ENCODE measurements at places on chromosomes 16 and 17.

GRCh38 chr16:28923652-28924398 lies 1.2 kb downstream of the RABEP2 start:
- H3K4me3 ChIP-seq = peak overlapping the region; percentile 41
- peaks cover 11% of the 10 kb centered on the region for H3K4me1 ChIP-seq
- DNase-seq = no peak
- no peaks in the 10 kb centered on the region for H3K27me3 ChIP-seq
- no peaks in the 10 kb centered on the region for H3K36me3 ChIP-seq

- DNase-seq = peak; percentile 96
- H3K4me1 ChIP-seq = peaks cover 28% of the 10 kb centered on the region
- H3K4me3 ChIP-seq = peak within 1 kb of the TSS; percentile 82
- H3K36me3 ChIP-seq = no peaks in the 10 kb centered on the region
- no peaks in the 10 kb centered on the region for H3K27me3 ChIP-seq
- peak within 1 kb of the TSS; percentile 91 for H3K27ac ChIP-seq
Observed at GRCh38 chr17:76103274-76104139, at the start of gene EXOC7. Gene EXOC7 (minus strand): TSS chr17:76103787. CDS start chr17:76103692, 95 bp downstream.

- no peaks in the 10 kb centered on the region for H3K36me3 ChIP-seq
- H3K4me1 ChIP-seq = no peaks in the 10 kb centered on the region
- H3K27me3 ChIP-seq = no peaks in the 10 kb centered on the region
- no peak overlapping the region for H3K27ac ChIP-seq
- no peak overlapping the region for H3K4me3 ChIP-seq
Observed at GRCh38 chr16:86868786-86869185, 290.4 kb downstream of the FOXL1 start.

DNA sequence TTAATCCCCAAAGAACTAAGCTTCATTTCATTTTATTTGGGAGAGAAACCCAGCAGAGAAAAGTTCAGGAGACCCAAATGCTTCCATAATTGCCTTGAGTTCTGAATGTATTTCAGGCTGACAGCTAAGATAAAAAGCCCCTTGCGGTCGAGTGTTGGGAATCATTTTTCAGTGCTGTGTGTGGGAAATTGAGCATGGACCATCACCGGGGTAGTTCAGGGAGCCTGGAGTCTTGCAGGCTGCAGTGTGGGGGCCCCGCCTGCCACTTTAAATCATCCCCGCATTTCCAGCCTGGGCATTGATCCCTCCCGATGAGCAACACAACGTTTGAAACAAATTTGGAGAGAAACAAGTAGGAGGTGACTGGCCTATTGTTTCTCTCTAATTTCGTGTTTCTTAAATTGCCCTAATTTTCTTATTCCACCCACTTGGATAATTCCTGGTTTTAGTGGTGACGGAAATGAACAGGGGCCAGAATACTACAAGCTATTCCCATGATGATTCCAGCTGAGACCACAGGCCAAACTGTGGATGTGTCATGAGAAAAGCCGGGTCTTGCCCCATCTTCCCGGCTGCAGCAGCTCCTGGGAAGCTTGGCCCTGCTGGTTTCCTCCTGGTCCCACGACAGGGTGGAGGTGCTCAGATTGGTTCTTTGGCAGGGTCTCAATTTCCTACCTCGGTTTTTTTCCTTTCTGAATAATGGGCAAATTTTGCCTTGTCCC lies 75.1 kb downstream of the FOXL1 start:
- no peaks in the 10 kb centered on the region for H3K27me3 ChIP-seq
- H3K27ac ChIP-seq = no peak overlapping the region
- no peaks in the 10 kb centered on the region for H3K36me3 ChIP-seq
- DNase-seq = no peak
- no peak overlapping the region for H3K4me3 ChIP-seq

DNA sequence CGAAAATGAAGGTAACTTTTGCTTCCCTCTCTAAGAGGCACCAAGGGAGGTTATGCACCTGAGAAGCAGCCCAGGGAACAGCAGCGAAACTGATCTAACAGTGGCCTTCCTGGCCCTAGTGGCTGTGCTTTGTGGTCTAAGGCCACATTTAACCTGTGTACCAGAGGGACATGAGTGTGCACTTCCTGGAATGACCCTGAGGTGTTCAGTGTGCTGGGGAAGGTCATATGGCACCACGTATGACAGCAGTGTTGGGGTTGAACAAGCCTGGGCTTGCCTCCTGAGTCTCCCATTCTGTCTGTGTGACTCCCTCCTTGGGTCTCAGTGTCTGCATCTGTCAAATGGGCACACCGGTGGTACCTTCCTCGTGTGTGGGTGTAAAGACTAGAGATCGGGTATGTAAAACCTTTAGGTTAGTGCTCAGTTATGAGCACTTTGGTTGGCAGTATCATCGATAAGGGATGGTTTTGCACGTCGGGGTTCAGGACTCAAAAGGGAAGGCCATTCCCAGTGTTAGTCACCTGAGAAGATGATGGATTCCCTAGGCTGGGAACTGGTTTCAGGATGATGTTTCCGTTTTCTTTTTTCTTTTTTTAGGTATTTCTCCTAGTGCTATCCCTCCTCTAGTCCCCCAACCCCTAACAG lies 31.9 kb downstream of the PLCG2 start:
- H3K4me3 ChIP-seq = no peak overlapping the region
- H3K27me3 ChIP-seq = no peaks in the 10 kb centered on the region
- no peak for DNase-seq
- no peaks in the 10 kb centered on the region for H3K36me3 ChIP-seq
- no peak overlapping the region for H3K27ac ChIP-seq
- no peaks in the 10 kb centered on the region for H3K4me1 ChIP-seq

GRCh38 chr17:10266296-10266876 lies 68.0 kb upstream of the GAS7 start:
- H3K4me1 ChIP-seq = no peaks in the 10 kb centered on the region
- no peaks in the 10 kb centered on the region for H3K27me3 ChIP-seq
- H3K36me3 ChIP-seq = no peaks in the 10 kb centered on the region
- H3K27ac ChIP-seq = no peak overlapping the region
- DNase-seq = no peak

DNA sequence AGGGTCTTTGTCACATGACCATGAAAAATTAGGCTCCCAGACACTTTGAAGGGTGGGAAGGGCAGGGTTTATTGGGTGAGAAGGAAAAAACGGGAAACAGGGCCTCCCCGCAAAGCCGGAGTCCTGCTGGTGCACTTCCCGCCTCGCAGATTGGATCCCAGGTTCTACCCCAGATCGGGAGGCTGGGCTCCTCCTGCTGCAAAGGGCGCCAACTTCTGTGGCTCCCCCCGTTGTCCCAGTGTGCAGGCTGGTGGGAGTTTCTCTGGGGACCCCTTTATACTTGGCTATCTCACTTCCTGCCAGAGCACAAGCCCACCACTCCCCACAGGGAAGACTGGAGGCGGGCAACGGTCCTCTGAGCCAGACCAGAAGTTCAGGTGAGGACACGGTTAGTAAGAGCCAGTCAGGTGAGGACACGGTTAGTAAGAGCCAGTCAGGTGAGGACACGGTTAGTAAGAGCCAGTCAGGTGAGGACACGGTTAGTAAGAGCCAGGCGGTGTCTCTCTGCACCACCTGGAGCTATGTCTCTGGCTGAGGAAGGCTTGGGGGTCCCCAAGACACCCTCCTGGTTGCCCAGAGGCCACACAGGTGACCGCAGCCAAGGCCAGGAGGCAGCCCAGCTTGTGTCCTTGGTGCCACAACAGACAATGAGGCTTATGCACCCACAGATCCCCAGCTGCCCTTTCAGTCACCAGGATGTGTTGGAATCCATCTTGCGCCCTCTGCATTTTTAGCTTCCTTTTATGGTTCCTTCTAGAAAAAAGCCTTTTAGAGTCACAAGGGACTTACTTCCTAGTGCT lies 48.1 kb upstream of the CHMP6 start:
- no peaks in the 10 kb centered on the region for H3K4me1 ChIP-seq
- H3K27ac ChIP-seq = no peak overlapping the region
- H3K27me3 ChIP-seq = no peaks in the 10 kb centered on the region
- no peaks in the 10 kb centered on the region for H3K36me3 ChIP-seq
- no peak overlapping the region for H3K4me3 ChIP-seq
- no peak for DNase-seq

GRCh38 chr16:49930841-49931240 lies 74.9 kb upstream of the ZNF423 start:
- no peaks in the 10 kb centered on the region for H3K36me3 ChIP-seq
- H3K27ac ChIP-seq = no peak overlapping the region
- H3K4me3 ChIP-seq = no peak overlapping the region
- no peaks in the 10 kb centered on the region for H3K4me1 ChIP-seq
- no peaks in the 10 kb centered on the region for H3K27me3 ChIP-seq

DNA sequence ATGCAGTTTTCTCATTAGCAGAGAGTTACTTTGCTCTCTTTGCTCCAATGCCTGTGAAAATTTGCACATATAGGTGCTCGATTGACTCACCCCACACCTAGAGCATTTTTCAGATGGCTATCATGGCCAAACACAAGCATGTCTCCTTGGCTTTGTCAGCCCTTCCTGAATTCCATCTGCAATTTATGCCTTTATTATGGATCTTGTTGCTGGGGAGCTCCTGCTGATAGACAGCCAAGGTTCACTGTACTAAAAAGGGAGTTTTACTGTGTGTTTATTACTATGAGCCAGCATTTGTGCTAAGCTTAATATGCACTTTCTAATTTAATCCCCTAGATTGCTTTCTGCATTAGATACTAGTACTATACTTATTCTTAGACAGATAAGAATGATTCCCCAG lies 93.3 kb downstream of the TOX3 start:
- H3K4me3 ChIP-seq = no peak overlapping the region
- no peak overlapping the region for H3K27ac ChIP-seq
- peaks cover 15% of the 10 kb centered on the region for H3K4me1 ChIP-seq

DNA sequence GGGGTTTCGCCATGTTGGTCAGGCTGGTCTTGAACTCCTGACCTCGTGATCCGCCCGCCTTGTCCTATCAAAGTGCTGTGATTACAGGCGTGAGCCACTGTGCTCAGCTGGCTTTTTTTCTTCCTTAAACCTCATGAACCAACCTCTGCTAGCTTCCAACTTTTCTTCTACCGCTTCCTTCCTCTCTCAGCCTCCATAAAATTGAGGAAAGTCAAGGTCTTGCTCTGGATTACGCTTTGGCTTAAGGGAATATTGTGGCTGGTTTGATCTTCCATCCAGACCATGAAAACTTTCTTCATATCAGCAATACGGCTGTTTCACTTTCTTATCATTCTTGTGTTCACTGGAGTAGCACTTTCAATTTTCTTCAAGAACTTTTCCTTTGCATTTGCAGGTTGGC lies 57.5 kb upstream of the SDK2 start:
- no peak overlapping the region for H3K4me3 ChIP-seq
- no peaks in the 10 kb centered on the region for H3K4me1 ChIP-seq
- H3K27ac ChIP-seq = no peak overlapping the region
- H3K27me3 ChIP-seq = no peaks in the 10 kb centered on the region
- H3K36me3 ChIP-seq = no peaks in the 10 kb centered on the region
- DNase-seq = no peak

- no peaks in the 10 kb centered on the region for H3K36me3 ChIP-seq
- H3K27me3 ChIP-seq = no peaks in the 10 kb centered on the region
- H3K27ac ChIP-seq = no peak overlapping the region
- H3K4me1 ChIP-seq = peaks cover 6% of the 10 kb centered on the region
- no peak for DNase-seq
Observed at GRCh38 chr17:32103476-32104113, 38.7 kb upstream of the RHOT1 start.

DNA sequence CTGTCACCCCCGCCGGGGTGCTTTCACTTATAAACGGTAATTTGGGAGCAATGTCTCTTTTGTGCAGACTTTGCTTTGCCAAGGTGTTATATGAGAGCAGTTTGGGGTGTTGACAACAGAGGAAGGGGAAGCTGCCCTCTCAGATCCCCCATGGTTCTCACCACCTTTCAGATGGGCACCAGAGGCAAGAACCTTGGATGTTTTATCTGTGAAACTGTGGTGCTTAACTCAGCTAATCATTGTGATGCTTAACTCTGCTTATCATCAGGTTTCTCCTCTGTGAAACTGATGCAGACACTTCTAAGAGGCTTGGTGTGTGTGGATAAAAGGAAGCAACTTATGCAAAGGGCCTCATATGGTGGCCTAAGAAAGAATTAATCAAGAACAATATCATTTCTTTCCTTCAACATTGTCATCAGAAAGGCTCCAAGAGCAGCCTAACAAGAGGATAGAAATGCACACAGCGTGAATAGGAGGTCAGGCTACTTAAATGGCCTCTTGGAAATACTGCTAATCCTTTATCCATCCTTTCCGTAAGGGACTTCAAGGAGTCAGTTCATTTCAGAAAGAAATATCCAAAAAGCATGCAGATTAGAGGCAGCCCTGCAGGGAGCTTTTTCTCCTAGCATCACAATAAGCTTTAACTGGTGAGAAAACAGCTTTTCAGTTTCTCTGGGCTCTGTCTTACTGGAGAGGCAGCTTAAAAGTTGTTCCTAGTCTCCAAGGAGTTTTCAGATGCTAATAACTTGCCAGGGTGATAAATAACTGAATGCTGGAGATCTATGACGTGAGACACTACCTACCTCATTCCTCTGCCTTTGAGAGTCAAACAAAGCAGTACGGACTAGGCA lies 55.1 kb upstream of the CLEC3A start:
- no peak for DNase-seq
- H3K27me3 ChIP-seq = no peaks in the 10 kb centered on the region
- H3K4me1 ChIP-seq = peaks cover 4% of the 10 kb centered on the region
- H3K36me3 ChIP-seq = no peaks in the 10 kb centered on the region
- H3K27ac ChIP-seq = no peak overlapping the region

DNA sequence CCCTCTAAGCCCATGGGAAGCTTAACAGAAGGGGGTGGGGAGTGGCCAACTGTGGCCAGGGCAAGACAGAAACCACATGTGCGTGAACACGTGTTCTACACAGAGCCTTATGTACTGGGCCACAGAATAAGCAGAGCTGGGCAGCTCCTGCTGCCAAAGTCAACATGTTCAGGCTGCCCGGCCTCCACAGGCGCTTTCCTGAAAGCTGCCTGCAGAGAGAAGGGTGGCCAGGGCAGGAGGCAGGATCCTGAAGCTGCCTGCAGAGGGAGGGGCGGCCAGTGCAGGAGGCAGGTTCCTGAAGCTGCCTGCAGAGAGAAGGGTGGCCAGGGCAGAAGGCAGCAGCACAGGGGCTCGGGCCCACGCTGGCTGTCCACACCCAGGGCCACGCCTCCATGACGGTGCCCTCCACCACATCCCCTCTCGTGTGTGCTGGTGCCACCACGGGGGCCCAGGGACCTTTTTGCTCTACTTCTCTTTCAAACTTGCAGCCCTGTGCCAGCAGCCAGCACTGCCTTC lies 79.5 kb downstream of the ANKRD11 start:
- no peak overlapping the region for H3K4me3 ChIP-seq
- DNase-seq = no peak
- no peak overlapping the region for H3K27ac ChIP-seq
- H3K27me3 ChIP-seq = no peaks in the 10 kb centered on the region
- peaks cover 64% of the 10 kb centered on the region for H3K4me1 ChIP-seq

- no peaks in the 10 kb centered on the region for H3K4me1 ChIP-seq
- DNase-seq = peak; percentile 97
- H3K27ac ChIP-seq = peak within 1 kb of the TSS; percentile 94
Observed at GRCh38 chr17:61927208-61928100, at the start of gene INTS2. Gene INTS2 (minus strand): TSS chr17:61927982. CDS start chr17:61926644, 1,338 bp downstream.

DNA sequence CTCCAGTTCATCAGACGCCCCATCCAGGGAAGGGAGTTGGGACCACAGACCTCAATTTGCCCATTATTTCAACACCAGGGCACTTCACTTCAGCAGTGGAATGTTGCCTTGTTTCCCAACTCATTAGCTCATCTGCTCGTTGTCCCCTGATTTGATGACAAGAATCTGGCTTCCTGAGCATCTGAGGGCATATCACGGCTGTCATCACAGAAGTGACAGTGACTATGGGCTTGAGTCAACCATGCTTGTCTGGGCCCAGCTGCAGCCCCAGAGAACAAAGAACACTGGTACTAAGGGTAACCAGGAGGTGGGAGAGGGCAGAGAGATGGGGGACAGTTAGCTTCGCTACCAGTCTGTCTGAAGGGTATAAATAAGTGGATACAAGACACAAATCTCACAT lies 266.0 kb upstream of the SDK2 start:
- H3K27me3 ChIP-seq = no peaks in the 10 kb centered on the region
- no peaks in the 10 kb centered on the region for H3K4me1 ChIP-seq
- no peak for DNase-seq
- no peak overlapping the region for H3K27ac ChIP-seq

Data from Caco-2 (cell line).